Activated effector memory CD4-positive, alpha-beta T cell treated with anti-CD3 and anti-CD28 coated beads, Interleukin-2, amount 50 U/mL, for 16 hours (primary cell): ENCODE measurements at places on chromosomes 7 and 10.

DNA sequence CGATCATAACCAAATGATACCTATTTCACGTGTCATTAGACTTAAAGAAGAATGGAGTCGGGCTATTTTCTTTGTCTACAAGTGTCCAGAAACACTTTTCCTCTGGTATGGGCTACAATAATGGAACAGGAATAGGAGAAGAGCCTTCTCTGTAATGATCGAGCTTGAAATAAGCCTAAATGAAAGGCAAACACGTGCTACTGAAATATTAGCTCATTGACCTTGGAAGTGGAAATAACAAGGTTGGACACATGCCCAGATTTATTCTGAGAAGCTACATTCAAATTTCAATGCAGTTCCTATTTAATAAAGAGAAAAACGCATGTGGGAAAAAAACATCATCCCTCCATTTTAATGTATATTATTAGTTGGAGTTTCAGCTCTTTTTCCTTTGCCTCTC is 254.7 kb upstream of the PTER start:
- no peak for DNase-seq

GRCh38 chr10:28072573-28072972 is 73.7 kb upstream of the ODAD2 start:
- DNase-seq = no peak

DNA sequence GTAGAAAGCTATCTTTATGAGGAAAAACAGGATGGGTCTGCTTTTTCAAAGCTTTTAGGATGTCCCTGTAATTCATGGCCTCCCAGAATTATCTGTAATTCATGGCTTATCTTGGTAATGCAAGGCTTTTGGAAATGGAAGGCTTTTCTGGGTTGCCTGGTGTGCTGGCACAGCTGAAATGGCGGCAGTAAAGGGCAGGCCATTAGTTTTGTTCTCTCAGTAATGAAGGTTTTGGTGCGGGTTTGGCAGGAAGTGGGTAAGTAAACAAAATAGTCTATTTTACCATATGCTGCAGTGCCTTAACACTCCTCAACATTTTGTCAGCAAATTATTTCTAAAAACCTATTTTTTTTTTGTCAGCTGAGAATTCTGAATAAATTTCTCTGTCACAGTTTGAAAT is 69.3 kb downstream of the LRGUK start:
- DNase-seq = no peak

DNA sequence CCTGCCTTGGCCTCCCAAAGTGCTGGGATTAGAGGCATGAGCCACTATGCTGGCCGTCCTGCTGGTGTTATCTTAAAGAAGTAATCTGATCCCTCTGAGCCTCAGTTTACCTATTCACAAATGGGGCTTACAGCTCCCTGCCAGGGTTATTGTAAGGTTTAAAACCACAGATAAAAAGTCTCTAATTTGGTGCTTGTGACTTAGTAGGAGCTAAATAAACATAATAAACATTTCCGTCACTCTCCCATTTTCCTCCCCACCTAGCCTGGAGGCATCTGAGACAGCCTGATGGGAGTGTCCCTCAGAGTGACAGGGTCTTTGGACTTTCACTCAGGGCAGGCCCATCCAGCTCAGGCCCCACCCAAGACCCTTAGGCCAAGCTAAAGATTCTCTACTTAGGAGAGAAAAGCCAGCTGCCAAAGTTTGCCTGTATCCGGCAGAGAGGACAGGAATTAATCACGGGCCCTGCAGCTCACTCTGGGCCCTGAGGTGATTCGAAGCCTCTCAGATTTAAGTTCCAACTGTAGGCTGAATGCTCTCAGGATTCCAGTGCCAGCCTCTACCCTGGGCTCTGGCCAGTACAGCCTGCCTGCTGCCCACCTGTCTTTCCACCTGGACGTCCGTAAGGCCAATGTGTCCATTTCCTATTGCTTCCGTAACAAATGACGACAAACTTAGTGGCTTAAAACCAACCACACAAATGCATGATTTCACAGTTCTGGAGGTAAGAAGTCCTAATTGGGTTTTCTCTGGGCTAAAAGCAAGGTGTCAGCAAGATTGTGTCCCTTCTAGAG is 21.8 kb upstream of the DUSP5 start:
- DNase-seq = no peak

DNA sequence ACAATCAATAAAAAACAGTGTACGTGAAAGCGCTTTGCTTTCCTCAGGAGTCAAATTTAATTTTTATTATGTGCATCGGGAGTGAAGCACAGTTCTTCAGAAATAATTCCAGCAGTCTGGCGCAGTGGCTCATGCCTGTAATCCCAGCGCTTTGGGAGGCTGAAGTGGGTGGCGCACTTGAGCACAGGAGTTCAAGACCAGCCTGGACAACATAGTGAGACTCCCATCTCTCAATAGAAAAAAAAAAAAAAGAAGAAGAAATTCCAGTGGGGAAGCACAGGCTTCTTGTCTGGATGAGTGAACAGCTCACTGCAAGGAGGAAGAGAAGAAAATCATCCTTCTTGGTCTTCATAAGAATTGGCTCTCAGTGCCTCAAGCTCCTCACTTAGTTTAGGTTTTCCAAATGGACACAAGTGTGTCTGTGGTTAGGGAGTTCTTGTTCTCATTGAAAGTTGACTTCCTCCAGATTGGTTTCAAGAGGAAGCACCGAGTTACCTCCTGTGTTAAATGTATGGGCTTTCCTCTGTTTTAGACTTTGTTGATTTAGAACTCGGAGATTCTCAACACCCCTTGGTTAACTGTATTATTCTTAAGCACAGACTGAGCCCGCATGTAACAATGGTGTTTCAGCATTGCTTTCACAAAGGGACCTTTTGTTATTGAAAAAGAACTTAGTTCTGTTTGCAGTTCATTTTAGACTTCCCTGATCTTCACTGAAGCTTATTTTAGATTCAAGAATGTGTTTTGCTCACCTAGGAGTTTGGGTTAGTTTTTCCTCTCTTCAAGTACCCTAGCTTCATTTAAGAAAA is 28.0 kb downstream of the LMTK2 start:
- no peak for DNase-seq

DNA sequence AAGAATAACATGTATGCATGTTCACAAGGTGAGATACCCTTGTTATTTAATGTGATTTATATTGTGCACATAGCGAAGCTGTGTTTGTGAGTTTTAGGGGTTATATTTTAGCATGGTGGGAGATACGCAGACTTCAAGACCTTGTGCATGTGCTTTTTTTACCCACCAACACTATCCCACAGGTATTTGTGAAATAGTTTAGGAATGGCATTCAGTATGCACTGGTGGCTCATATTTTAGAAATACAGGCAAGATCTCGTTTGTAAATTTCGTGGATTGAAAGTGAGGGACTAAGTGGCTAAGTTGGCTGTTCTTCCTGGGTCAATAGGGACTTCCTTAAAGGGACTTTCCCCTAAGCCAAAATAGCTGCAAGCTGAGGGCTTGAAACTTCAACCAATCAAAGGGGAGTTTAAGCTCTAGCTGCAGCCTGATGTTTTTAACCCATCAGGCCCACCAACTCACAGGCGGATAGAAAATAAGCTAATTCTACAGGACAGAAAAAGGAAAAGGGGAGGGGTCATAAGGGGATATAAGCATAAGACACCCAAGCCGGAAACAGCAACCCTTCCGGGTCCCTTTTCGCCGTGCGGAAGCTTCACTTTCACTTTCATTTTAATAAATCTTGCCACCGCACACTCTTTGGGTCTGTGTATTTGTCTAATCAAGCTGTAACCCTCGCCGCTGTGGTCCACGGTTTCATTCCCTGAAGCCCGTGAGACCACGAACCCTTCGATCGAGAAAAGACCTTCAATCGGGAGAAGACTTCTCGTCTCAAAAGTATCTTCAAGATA is 291.0 kb downstream of the GPR158 start:
- DNase-seq = no peak
